HCT116 (cell line): ENCODE measurements at places on chromosomes 12 and 14. TPM values are rescaled to one million over a fixed set of nuclear protein-coding genes. Genes with fewer than 3 reads are reported as not detected.

The DNAH10 gene
- 1.3 TPM for total RNA-seq

The ALDH1L2 gene
- 1.5 TPM for total RNA-seq

The GALNT16 gene
- 0.32 TPM for total RNA-seq

- no peak for DNase-seq
Observed at GRCh38 chr12:104673696-104674482, 217.1 kb downstream of the CHST11 start.

- DNase-seq = no peak
Observed at GRCh38 chr12:130589540-130590317, 126.4 kb downstream of the RIMBP2 start.

DNA sequence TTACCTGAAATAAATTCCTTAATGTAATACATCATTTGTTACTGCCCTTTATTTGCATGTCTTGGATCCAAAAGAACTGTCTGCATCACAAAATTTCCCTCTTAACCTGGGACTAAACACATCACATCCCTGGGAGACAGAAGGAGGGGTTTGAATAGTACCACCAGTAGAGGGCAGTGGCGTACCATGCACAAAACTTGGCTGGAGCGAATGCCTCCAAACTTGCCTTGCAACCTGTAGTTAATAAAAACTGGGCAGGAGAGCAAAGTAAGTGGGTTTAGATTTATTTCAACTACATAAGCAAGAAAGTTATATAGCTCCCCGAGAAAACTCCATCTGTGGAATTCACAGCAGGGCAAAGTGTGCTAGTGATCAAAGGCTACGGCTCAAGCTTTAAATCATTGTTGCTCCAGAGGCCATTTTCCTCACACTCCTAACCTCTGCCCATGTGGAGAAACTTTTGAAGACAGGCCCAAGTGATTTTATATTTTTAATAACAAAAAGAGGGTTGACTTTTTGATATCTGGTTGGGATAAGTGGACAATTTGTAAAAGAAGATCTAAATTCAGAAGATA, 1176.7 kb upstream of the SEL1L start:
- DNase-seq = peak; percentile 3

The LMNTD1 gene
- not detected for total RNA-seq

DNA sequence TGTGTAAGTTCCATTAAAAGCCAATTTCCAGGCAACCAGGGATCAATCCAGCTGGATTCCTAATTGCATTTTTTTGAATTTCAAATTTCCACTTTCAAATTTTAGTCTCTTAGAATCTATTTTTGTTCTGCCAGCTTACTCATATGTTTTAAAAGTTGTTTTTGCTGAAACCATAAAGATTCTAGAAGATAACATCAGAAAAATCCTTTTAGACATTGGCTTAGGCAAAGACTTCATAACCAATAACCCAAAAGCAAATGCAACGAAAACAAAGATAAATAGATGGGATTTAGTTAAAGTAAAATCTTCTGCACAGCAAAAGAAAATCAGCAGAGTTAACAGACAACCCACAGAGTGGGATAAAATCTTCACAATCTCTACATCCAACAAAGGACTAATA, 253.3 kb downstream of the AEBP2 start:
- no peak for DNase-seq

The TTC6 gene
- total RNA-seq = 0.10 TPM

GRCh38 chr14:100472094-100472455, 115.1 kb downstream of the BEGAIN start:
- no peak for DNase-seq

GRCh38 chr12:77402716-77403115, 337.3 kb upstream of the E2F7 start:
- DNase-seq = no peak

DNA sequence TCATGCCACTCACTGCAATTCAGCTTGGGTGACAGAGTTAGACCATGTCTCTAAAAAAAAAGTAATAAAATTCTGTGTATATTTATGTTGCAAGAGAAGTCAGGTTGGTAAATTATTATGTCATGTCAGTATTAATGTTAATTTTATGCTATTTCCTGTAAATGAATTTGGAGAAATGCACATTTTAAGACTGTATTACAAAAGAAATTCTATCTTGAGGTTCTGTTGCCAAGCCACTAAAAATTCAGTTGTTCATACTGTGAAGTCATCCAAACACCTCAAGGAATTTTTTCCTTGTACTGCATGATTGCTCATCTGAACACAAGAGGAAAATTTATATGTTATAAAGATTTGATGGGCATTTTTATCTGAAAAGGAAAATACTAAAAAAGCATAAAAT, 23.3 kb upstream of the HMGA2 start:
- DNase-seq = no peak

The KRT3 gene
- total RNA-seq = not detected

GRCh38 chr12:105658389-105658788, 327.9 kb downstream of the C12orf75 start:
- no peak for DNase-seq

- DNase-seq = no peak
Observed at GRCh38 chr12:2283480-2283879, 230.7 kb downstream of the CACNA1C start.

- no peak for DNase-seq
Observed at GRCh38 chr12:171743-172676, 41.9 kb downstream of the SLC6A12 start.
